Activated T-cell treated with anti-CD3 and anti-CD28 coated beads for 48 hours (primary cell): ENCODE measurements at places on chromosomes 4 and X.

- DNase-seq: no peak
These were observed 94.8 kb downstream of the DNAAF6 start for GRCh38 chrX:107301253-107301652.

- DNase-seq: no peak
These were observed 1.2 kb upstream of the TMEM144 start for GRCh38 chr4:158208963-158209640.

DNA sequence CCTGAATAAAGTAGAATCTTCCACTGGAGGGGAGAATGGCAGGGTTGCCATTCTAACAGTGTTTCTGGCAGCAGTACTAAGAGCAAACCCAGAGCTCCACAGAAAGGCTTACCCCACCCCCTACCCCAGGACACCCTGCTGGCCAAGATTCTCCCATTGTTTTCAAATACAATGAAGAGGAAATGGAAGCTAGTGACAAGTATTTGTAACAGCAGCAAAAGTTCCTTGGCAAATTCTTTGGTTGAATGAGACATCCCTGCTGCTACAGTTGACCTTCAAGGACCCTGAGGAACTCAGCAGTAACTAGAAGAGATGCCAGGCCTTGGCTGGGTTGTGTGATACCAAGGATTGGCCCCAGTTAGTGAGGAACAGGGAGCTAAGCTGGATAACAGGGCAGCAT is 124.2 kb upstream of the DGKK start:
- DNase-seq: no peak

DNA sequence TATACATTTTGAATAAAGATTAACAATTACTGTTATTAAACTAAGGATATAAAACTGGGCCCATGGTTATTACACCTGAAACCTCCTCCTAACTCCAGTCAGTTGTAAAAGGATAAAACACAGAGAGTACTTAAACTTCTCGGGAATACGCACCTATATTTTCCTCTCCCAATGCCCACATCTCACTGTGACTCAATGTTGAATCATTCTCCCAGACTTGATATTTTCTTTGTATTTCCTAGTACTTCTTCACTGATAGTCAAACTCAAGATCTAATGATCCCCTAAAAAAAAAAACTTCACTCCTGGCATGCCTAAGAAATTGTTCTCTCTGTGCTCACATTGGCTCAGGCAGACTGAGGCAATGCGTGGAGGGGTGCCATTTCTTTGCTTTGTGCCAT is 212.5 kb upstream of the DKK2 start:
- DNase-seq: no peak

DNA sequence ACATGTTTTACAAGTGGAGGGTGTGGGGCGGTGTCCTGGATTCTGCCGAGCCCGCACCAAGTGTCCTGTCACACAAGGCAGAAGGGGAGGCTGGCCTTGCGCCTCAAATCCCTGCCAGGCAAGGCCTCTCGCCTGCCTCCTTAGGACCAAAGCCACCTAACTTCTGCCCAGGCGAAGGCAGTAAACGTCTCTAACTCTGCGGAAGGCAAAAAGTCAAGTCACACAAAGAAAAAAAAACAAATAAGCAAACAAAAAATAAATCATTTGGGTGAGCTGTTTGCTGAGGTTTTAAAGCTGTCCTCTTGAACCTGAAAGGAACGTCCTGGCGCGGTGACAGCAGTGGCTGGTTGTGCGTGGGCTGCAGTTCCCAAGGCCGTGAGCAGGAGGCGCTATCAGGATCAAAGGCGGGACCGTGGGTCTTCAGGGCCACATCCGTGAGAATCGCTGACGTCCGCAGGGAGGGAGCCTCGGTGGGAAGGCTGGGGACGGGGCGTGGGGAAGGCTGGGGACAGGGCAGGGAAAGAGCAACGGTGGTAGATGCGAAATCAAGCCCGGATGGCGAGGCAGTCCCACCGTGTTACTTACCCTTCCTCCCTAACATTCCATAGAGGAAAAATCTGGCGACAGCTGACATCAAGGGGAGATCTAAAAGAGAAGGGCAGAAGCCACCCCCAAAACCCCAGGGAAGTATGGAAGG is 99.1 kb downstream of the TRAPPC11 start:
- DNase-seq: no peak

- no peak for DNase-seq
These were observed 2057.9 kb downstream of the PCDH7 start for GRCh38 chr4:32778025-32778424.

- no peak for DNase-seq
These were observed 56.5 kb downstream of the ANTXR2 start for GRCh38 chr4:80016506-80016905.

- DNase-seq: no peak
These were observed 121.6 kb upstream of the TBC1D9 start for GRCh38 chr4:140877781-140878180.
